ENCODE measurements at places on chromosomes 13 and 19. TPM values are rescaled to one million over a fixed set of nuclear protein-coding genes. Genes with fewer than 3 reads are reported as not detected.

- DNase-seq, result no peak
Observed at GRCh38 chr19:31120952-31121351, 228.3 kb downstream of the TSHZ3 start.

The PPM1N gene
- total RNA-seq, result 0.48 TPM

- no peak for DNase-seq
Observed at GRCh38 chr13:112259511-112259910, 116.6 kb upstream of the SPACA7 start.

DNA sequence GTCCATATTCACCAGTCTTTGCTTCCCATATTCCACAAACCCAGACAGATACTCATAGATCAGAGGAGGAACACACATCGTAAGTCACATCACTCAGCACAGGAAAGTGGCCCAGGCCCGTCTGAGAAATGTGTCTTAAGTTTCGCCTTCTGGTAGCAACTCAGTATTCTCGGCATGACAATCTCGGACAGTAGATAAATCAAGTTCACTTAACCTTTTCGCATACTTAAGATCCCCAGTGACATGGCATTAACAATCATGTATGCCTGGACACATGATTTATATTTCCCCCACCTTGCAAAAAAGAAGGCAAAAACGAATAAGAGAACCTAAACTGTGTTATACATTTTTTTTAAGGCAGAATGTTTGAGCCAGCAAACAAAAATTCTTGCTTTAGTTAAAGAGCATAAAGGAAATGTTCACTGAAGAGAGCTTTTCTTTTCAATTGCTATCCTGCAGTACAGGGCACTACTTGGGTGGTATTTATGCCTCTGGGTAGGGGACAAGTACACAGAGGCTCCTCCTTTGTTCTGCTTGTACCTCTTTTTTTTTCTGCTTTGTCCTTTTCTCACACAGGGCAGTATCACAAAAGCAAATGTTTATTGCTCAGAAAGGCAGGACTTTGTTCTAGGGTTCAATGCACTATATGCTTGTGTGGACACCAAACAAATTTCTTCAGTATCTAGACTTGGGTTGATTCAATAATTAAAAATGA, 360.6 kb downstream of the TDRD3 start:
- no peak for DNase-seq

DNA sequence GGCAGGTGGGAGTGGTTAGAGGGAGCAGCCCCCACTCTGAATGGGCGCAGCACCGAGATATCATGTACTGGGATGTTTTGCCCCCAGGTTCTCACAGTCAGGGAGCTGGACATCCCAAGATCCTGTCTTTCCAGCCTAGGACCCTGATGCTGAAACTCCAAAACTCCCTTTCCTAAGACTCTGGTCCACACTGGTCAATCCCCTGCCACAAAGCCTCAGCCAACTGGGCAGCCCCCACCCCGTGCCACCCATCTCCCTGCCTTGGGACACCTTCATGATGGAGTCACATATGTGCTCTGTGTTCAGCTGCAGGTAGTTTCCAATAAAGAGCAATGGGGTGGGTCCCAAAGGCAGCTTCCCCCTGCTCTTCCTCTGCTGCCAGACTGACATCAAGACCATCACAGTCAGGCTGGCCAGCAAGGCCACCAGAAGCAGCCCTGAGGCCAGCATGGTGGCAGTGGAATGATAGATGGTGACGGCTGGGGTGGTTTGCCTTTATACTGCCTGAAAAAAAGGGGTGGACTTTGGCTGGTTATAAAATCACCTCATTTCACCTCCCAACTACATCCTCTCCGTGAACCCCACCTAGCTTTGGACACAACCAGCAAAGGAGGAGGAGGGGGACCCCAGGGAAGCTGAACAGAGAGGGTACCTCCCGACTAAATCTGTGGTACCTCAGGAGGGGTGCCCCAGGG, 36.3 kb downstream of the CYP2B6 start:
- DNase-seq, result no peak

DNA sequence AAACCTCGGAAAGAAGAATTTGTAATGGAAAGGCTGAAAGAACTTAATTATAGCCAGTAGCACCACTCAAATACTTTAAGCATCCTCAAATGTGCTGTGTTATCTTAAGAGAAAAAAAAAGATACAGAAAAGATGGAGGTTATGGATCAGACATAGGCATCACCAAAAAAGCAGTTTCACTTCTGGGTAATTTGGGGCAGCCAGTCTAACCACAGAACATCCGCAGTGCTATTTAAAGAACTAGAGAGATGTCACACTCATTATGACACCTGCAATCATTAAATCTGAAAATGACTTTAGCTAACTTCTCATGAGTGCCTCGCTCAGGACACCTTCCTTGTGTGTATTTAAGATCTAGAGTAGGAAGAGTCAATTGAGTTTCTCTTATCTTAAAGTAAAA, 211.8 kb downstream of the RBM26 start:
- no peak for DNase-seq

The SLC17A7 gene
- 0.07 TPM for total RNA-seq

- no peak for DNase-seq
Observed at GRCh38 chr19:51427201-51427600, 9.8 kb upstream of the SIGLEC10 start.

DNA sequence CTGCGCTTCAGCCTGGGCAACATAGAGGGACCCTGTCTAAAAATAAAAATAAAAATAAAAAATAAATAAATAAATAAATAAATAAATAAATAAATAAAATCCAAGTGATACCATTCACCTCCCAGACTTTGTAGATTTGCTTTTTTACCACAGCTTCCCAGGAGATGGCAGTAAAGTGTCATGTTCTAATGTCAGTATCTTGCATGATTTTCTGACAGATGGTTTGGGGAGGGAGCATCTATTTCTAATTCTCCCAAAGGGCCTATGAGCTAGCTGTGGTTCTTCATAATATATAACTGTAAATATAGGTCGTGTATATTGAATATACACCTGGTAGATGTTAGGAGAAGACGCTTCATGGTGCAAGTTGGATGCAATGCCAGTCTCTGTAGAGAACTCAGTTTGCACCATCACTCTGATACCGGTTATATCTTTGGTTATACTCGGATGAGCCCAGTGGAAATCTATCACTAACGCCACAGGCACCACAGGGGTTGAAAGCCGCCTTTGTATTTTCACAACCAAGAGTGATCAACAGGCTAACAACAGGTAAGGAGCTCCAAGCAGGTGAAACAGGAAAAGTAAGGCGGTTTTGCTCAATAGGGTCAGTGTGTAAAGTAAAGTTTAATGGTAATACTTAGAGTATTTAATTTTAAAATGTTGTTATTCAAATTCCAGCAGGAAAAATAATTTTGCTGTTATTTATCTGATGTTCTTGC, 13.9 kb downstream of the APLP1 start:
- no peak for DNase-seq

GRCh38 chr19:20103091-20103740, 25.4 kb downstream of the ZNF90 start:
- DNase-seq, result no peak

DNA sequence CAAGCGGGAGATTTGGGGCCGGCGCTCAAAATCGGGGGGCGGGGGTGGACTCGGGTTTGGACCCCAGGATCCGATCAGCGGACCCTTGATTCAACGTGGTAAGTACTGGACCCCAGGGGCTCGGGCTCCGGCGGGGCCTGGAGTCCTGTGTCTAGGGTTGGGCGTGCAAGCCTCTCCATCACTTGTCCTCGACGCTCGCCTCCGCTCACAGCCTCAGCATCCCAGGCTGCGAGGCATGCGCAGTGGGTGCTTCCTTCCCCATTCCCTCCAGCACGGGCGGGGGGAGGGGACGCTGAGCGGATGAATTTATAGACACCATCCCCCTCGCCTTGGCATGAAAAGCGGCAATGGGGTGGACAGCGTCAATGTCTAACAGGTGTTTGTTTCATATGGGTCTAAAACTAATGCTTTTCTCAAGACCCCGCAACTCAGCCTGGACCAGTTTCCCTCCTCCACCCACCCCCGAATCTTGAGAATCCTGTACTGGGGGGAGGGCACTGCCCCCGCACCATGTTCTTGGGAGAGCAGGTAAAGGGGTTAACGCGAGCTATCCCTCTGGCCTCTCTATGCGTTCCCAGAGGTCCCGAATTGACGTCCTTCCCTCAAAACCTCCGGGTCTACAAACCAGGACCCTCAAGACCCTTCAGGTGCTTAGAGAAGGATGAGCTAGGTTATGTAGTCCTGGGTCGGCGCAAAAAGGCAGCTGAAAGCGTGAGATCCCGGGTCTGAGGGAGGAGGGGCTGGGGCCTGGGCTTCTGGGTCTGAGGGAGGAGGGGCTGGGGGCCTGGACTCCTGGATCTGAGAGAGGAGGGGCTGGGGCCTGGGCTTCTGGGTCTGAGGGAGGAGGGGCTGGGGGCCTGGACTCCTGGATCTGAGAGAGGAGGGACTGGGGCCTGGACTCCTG, 579 bp downstream of the CPT1C start:
- DNase-seq, result no peak

DNA sequence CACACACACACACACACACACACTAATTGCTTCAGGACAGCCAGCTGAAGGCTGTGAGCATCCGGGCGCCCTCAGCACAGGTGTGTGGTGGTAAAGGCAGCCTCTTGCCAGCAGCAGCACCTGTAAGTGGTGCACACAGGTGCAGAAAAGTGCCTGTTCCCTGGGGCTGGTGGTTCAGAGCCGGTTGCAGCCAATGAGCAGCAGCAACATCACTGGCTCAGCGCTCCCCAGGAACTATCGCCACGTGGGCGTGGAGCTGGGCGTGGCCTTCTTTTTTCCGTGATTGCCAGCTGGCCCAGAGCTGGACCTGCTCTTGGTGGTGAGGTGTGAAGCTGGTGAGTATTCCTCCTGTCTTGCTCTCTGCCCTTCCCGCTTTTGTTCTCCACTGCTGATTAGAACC, at the start of gene NLRP5:
Gene NLRP5, plus strand, starts transcription at position 289 of the 400 bp plus-strand sequence.
- no peak for DNase-seq

GRCh38 chr19:38003438-38004185, 96.6 kb downstream of the SIPA1L3 start:
- peak; percentile 59 for DNase-seq

GRCh38 chr13:52644108-52644507, 1.9 kb downstream of the HNRNPA1L2 start:
- DNase-seq, result no peak

DNA sequence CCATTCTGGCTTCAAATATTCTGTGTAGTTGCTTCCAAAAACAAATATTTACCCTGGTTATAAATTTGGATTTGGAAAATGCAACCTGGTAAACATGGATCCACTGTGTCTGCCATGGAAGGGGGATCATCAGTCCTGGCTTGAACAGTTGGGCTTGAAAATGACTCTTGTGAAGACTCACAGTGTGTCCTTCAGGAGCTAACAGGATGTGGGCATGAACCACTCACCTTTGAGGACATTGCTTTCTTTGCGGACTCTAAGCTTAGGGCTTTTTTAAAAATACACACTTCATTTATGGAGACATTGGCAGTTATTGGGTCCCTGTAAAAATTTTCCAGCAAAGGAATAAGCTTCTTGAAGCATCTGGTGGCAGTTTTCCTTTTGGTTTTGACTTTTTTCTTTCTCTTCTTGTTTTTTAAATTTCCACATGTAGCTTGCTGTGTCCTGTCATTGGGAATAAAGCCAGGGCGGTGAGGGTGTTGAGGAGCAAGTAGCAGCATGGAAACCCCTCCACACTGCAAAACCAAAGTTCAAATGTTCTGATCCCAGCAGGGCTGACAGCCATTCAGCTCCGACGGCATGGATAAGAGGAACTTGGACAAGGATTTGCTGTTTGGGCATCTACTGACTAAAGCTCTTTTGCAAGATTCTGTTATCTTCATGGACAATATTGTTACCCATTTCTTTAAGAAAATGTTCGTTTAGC, 39.5 kb upstream of the SERP2 start:
- no peak for DNase-seq

GRCh38 chr13:24134757-24135156, 25.8 kb upstream of the SPATA13 start:
- no peak for DNase-seq

- peak; percentile 57 for DNase-seq
Observed at GRCh38 chr13:107373551-107373950, 805.6 kb upstream of the ARGLU1 start.

- no peak for DNase-seq
Observed at GRCh38 chr13:29514720-29515310, 80.7 kb downstream of the SLC7A1 start.

DNA sequence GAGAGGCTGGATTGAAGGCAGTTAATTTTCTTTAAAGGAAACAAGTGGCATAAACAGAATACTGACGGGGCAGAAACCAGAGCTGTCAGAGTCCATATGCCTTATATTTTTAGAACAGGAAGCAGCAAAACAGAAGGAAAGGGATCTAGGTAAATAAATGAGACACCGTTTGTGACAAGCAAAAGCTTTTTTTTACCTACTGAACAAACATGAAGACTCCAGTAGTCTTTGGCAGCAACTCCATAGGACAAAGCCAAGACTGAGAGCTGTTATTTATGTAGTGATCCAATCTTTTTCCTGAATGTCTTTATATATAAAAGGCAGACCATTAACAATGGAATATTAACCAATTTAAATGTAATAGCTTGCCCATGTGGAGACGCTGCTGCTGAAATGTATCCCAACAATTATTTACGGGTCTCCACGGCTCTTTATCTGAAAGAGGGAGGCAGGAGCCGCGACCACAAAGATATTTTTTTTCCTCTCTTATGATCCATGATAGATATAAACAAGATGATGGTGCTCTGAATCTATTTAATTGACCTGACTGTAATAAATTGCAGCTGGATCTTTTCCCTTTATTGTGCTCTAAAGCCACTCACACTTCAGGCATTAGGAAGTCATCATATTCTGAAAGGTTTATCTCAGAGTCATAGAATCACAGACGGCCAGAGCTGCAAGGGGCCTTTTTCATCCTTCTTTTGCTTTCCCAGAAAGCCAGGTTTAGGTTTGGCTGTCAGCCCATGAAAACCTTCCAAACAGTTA, 687.8 kb downstream of the EFNB2 start:
- DNase-seq, result no peak

DNA sequence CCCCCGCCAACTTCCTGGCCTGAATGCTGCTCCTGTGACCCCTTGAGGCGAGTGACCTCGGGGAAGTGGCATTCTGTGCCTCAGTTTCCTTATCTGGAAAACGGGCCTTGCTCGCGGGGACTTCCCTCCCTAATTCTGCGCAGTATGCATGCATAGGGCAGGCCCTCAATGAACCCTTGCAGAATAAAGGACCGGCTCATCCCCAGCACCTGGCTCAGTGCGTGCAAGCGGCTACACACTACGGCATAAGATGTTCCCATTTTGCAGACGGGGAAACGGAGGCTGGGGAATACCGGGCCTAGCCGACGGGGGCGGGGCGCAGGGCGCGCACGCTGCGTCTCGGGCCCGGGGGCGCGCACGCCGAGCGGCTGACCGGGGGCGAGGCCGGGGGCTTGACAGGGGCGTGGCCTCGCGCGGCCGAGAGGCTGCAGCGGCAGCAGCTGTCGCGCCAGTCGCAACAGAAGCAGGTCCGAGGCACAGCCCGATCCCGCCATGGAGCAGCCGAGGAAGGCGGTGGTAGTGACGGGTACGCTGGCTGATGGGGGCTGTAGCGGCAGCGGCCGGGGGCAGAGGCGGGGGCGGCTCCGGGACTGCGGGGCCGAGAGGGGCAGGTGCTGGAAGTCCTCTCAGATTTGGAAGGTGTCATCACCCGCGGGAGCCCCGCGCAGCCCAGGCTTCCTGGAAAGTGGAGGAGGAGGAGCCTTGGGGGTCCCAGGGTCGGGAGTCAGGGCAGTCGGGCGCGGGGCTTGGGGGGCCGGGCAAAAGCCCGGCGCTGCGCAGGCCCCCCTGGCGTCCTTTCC, at the start of gene PGPEP1:
Gene PGPEP1, plus strand, starts transcription at position 409 of the 800 bp plus-strand sequence. Its CDS starts 84 bp downstream, at position 493.
- no peak for DNase-seq
